ENCODE measurements at places on chromosomes 16 and 17.

DNA sequence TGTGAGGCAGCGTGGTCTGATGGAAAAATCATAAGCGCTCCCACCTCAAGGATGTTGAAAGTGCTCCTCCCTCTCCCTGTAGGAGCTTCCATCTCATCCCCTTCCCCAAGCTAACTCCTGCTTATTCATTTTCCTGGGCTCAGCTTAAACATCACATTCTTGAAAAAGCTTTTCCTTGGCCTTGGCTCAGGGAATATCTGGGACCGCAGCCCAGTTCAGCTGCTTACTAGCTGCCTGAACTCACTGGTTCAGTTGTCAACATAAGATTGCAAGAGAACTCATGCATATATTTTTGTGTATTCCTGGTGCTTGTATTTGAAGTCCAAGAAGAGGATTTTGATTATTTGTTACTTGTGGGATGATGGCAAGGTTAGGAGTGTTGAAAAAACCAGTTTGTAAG lies 91.5 kb downstream of the UTP18 start:
- H3K27me3 ChIP-seq: peaks cover 11% of the 10 kb centered on the region
- no peak overlapping the region for H3K4me3 ChIP-seq
- DNase-seq: no peak

- H3K4me1 ChIP-seq: peaks cover 14% of the 10 kb centered on the region
- no peak overlapping the region for H3K27ac ChIP-seq
- no peaks in the 10 kb centered on the region for H3K36me3 ChIP-seq
- no peaks in the 10 kb centered on the region for H3K27me3 ChIP-seq
- DNase-seq: no peak
Observed at GRCh38 chr17:20994779-20995149, 48.0 kb downstream of the USP22 start.

- no peak overlapping the region for H3K27ac ChIP-seq
- no peak overlapping the region for H3K4me3 ChIP-seq
- no peaks in the 10 kb centered on the region for H3K27me3 ChIP-seq
- no peaks in the 10 kb centered on the region for H3K4me1 ChIP-seq
Observed at GRCh38 chr16:24822542-24822941, 23.2 kb upstream of the SLC5A11 start.

- H3K4me1 ChIP-seq: peaks cover 17% of the 10 kb centered on the region
- no peak overlapping the region for H3K27ac ChIP-seq
- H3K4me3 ChIP-seq: no peak overlapping the region
- no peaks in the 10 kb centered on the region for H3K27me3 ChIP-seq
Observed at GRCh38 chr16:75087375-75087979, 29.1 kb downstream of the LDHD start.

GRCh38 chr16:28310796-28311195 lies 18.5 kb downstream of the SBK1 start:
- H3K27me3 ChIP-seq: no peaks in the 10 kb centered on the region
- peak overlapping the region; percentile 89 for H3K27ac ChIP-seq
- peaks cover 43% of the 10 kb centered on the region for H3K4me1 ChIP-seq
- DNase-seq: no peak
- no peaks in the 10 kb centered on the region for H3K36me3 ChIP-seq

DNA sequence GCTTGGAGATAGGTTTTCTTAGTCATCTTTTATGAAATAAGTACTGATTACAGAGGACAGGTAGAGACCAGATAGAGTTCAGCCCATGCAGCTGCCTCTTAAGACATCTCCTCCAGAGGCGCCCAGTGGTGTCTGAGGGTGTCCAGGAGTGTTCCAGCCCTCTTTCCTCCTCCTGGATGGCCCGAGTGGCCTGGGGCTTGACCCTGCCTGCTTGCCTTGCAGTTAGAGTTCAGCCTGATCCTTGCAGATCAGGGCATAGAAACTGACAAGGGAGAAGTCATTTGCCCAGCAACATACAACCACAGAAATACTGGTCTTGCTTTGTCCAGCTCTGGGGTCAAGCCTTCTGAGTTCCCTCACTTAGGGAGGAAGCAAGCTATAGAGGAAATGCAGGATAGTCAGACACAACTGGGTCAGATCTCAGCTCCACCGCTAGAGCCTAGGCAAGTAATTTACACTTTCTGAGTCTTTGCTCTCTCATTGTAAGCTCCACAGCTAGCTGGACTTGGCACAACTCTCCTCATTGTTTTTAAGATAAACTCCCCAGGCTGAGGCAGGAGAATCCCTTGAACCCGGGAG lies 3.6 kb upstream of the CCL1 start:
- H3K4me1 ChIP-seq: peaks cover 15% of the 10 kb centered on the region
- H3K4me3 ChIP-seq: no peak overlapping the region
- no peak for DNase-seq
- no peak overlapping the region for H3K27ac ChIP-seq

DNA sequence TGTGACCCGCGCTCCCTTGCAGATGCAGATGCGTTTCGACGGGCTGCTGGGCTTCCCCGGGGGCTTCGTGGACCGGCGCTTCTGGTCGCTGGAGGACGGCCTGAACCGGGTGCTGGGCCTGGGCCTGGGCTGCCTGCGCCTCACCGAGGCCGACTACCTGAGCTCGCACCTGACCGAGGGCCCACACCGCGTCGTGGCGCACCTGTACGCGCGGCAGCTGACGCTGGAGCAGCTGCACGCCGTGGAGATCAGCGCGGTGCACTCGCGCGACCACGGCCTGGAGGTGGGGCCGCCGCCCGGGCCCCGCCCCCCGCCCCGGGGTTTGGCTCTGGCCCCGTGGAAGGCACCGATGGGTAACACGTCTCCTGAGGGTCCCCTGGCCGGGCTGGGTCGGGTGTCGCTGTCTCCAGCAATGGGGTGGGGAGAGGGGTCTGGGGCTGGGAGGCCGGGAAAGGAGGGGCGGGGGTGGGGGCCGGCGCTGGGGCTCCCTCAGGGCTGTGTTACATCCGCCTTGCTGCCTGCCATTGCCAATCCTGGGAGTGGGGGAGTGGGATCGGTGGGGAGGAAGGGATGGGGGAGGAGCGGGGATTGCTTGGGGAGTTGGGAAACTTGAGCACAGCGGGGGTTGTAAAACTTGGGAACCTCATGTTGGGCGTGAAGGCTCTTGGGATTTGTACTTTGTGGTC lies 737 bp downstream of the NUDT16L1 start:
- peaks cover 13% of the 10 kb centered on the region for H3K4me1 ChIP-seq
- H3K4me3 ChIP-seq: peak overlapping the region; percentile 79
- DNase-seq: peak; percentile 55
- H3K27ac ChIP-seq: peak overlapping the region; percentile 45
- H3K36me3 ChIP-seq: no peaks in the 10 kb centered on the region

- no peaks in the 10 kb centered on the region for H3K36me3 ChIP-seq
- H3K27me3 ChIP-seq: no peaks in the 10 kb centered on the region
- DNase-seq: no peak
Observed at GRCh38 chr17:77817953-77818352, 140.6 kb upstream of the TNRC6C start.

DNA sequence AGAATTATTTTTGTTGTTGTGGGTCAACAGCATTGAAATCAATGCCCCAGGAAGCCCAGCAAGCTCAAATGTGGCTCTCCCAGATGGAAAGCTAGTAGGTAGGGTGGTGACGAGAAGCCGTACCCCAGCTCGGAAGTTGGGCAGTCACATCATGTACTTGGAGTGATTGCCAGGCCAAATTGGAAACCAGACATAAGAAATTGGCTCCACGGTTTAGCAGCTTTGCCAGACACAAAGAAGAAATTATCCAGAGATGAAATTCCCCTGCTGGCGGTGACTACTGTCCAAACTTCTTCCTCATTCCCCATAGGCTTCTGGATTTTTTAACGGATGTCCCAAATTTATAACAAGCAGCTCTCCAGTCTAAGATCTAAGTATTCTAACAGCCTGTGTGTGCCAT lies 95.9 kb downstream of the OR1D5 start:
- DNase-seq: no peak
- no peak overlapping the region for H3K4me3 ChIP-seq
- no peak overlapping the region for H3K27ac ChIP-seq
- no peaks in the 10 kb centered on the region for H3K27me3 ChIP-seq

GRCh38 chr17:81039854-81040758 lies 5.2 kb downstream of the BAIAP2 start:
- peaks cover 5% of the 10 kb centered on the region for H3K27me3 ChIP-seq
- no peak overlapping the region for H3K4me3 ChIP-seq
- no peaks in the 10 kb centered on the region for H3K36me3 ChIP-seq
- H3K27ac ChIP-seq: no peak overlapping the region
- H3K4me1 ChIP-seq: peaks cover 4% of the 10 kb centered on the region

- H3K27me3 ChIP-seq: peaks cover 7% of the 10 kb centered on the region
- H3K4me1 ChIP-seq: no peaks in the 10 kb centered on the region
- H3K4me3 ChIP-seq: no peak overlapping the region
- no peak for DNase-seq
- H3K36me3 ChIP-seq: no peaks in the 10 kb centered on the region
- no peak overlapping the region for H3K27ac ChIP-seq
Observed at GRCh38 chr17:44997733-44998520, 29.8 kb upstream of the C1QL1 start.

- no peak overlapping the region for H3K27ac ChIP-seq
- no peak overlapping the region for H3K4me3 ChIP-seq
- no peaks in the 10 kb centered on the region for H3K36me3 ChIP-seq
- H3K4me1 ChIP-seq: no peaks in the 10 kb centered on the region
- DNase-seq: no peak
Observed at GRCh38 chr17:34307110-34307509, 12.1 kb upstream of the CCL8 start.

GRCh38 chr17:12769981-12770380 lies 19.3 kb upstream of the ARHGAP44 start:
- no peak overlapping the region for H3K4me3 ChIP-seq
- H3K36me3 ChIP-seq: no peaks in the 10 kb centered on the region
- H3K4me1 ChIP-seq: no peaks in the 10 kb centered on the region

DNA sequence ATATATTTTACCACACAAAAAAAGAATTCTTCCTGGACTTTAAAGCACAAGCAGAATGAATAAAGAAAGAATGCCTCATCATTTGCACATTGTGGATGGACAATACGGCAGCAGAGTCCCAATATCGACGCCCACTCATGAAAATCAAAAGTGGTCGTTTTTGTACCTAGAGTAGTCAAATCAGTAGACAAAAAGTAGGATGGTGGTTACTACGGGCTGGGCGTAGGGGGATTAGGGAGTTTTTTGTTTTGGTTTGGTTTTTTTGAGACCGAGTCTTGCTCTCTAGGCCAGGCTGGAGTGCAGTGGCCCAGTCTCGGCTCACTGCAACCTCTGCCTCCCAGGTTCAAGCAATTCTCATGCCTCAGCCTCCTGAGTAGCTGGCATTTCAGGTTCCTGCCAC lies 8.6 kb upstream of the CENPV start:
- peak; percentile 55 for DNase-seq
- no peak overlapping the region for H3K27ac ChIP-seq
- no peak overlapping the region for H3K4me3 ChIP-seq
- H3K4me1 ChIP-seq: peaks cover 7% of the 10 kb centered on the region
- no peaks in the 10 kb centered on the region for H3K27me3 ChIP-seq

DNA sequence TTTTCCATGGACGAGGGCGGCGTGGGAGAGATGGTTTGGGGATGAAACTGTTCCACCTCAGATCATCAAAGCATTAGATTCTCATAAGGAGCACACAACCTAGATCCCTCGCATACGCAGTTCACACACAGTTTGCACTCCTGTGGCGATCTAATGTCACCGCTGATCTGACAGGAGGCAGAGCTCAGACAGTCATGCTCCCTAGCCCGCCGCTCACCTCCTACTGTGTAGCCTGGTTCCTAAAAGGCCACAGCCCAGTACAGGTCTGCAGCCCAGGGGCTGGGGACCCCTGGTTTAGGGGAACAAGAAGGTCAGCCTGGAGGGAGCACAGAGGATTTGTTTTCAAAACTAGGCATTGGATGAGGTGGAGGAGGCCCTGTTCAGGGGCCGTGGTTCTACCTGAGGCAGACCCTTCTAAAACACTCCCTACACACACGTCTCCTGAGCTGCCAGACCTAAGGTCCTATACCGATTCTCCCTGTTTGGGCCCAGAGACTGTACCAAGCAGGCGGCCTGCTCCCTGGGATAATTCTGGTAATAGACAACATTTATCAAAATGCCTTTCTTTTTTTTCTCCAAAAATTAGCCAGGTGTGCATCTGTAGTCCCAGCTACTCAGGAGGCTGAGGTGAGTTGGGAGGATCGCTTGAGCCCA lies 38.6 kb downstream of the AXIN2 start:
- H3K27me3 ChIP-seq: no peaks in the 10 kb centered on the region
- H3K27ac ChIP-seq: no peak overlapping the region
- H3K36me3 ChIP-seq: no peaks in the 10 kb centered on the region
- peak; percentile 10 for DNase-seq

DNA sequence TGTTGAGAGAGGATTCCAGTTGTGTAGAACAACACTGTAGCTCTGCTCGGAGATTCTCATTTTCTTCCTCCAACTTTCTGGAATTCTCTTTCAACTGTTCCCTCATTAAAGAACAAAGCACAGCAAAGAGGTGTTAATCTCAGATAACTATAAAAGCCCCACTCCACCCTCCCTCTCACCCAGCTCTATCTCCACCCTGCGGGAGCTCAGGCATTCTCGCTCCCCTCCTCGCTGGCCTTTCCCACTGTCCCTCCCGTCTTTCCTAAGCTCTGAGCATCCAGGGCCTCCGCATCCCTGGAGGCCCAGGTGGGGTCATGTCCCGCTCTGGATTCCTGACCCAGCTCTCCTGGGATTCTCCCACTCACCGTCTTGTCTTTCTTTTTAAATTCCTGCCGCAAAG lies 35.1 kb downstream of the DHX38 start:
- no peak overlapping the region for H3K27ac ChIP-seq
- H3K4me1 ChIP-seq: no peaks in the 10 kb centered on the region
- H3K4me3 ChIP-seq: no peak overlapping the region
- no peaks in the 10 kb centered on the region for H3K36me3 ChIP-seq
- DNase-seq: no peak

GRCh38 chr16:49089533-49089932 lies 192.1 kb downstream of the CBLN1 start:
- H3K4me1 ChIP-seq: no peaks in the 10 kb centered on the region
- no peaks in the 10 kb centered on the region for H3K27me3 ChIP-seq
- H3K4me3 ChIP-seq: no peak overlapping the region
- no peak overlapping the region for H3K27ac ChIP-seq
- no peak for DNase-seq

- no peaks in the 10 kb centered on the region for H3K4me1 ChIP-seq
- no peak overlapping the region for H3K27ac ChIP-seq
- no peak for DNase-seq
- peaks cover 7% of the 10 kb centered on the region for H3K36me3 ChIP-seq
Observed at GRCh38 chr16:72427783-72428331, 255.9 kb upstream of the PMFBP1 start.

- peak overlapping the region; percentile 74 for H3K27ac ChIP-seq
- peaks cover 27% of the 10 kb centered on the region for H3K36me3 ChIP-seq
- no peaks in the 10 kb centered on the region for H3K27me3 ChIP-seq
- H3K4me3 ChIP-seq: no peak overlapping the region
- no peak for DNase-seq
Observed at GRCh38 chr17:39812466-39812865, 51.6 kb downstream of the IKZF3 start.

DNA sequence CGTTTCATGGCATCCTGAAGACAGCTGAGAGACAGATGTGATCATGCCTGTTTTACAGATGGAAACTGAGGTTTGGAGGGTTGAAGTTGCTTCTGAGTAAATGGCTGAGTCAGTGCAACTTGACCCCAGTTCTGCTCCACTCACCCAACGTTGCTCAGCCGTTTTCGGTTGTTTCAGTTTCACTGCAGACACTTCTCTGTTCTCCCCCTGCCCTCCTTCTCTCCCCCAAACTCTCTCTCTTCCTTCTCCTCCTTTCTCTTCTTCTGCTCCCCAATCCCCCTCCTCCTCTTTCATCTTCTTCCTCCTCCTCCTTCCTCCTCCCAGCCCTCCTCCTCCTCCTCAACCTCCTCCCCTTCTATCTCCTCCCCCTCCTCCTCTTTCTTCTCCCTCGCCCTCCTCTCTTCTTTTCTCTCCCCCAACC lies 9.4 kb upstream of the CEP20 start:
- H3K27me3 ChIP-seq: no peaks in the 10 kb centered on the region
- peak overlapping the region; percentile 4 for H3K4me3 ChIP-seq
- H3K4me1 ChIP-seq: peaks cover 28% of the 10 kb centered on the region
- H3K36me3 ChIP-seq: no peaks in the 10 kb centered on the region
- DNase-seq: peak; percentile 81
- no peak overlapping the region for H3K27ac ChIP-seq
